ENCODE measurements at places on chromosomes 12 and 14. TPM values are rescaled to one million over a fixed set of nuclear protein-coding genes. Genes with fewer than 3 reads are reported as not detected.

EXOC3L4 gene
- not detected for total RNA-seq

KLHL33 gene
- 0.32 TPM for total RNA-seq

KRT71 gene
- total RNA-seq: not detected

PKP2 gene
- not detected for total RNA-seq

CHURC1 gene
- total RNA-seq: 44.5 TPM

GRIN2B gene
- not detected for total RNA-seq

KRT5 gene
- 9.4 TPM for total RNA-seq

WNT1 gene
- not detected for total RNA-seq

TC2N gene
- 0.97 TPM for total RNA-seq

GUCY2C gene
- total RNA-seq: not detected

APOF gene
- not detected for total RNA-seq

ANKS1B gene
- 3.5 TPM for total RNA-seq

C12orf50 gene
- total RNA-seq: not detected

LRRC74A gene
- not detected for total RNA-seq

NOVA1 gene
- total RNA-seq: 7.8 TPM

PPP4R4 gene
- 2.7 TPM for total RNA-seq

SIX6 gene
- 0.16 TPM for total RNA-seq

ALG10 gene
- 11.0 TPM for total RNA-seq

FGF23 gene
- not detected for total RNA-seq

MMP19 gene
- total RNA-seq: 16.1 TPM

KIF26A gene
- total RNA-seq: 1.5 TPM

AICDA gene
- not detected for total RNA-seq

STXBP6 gene
- 4.0 TPM for total RNA-seq

TAS2R8 gene
- total RNA-seq: not detected

WDR20 gene
- 21.9 TPM for total RNA-seq

FERMT2 gene
- 206 TPM for total RNA-seq

M6PR gene
- 87.3 TPM for total RNA-seq

HCAR2 gene
- not detected for total RNA-seq

BCL2L14 gene
- total RNA-seq: not detected

SERPINA3 gene
- total RNA-seq: 0.49 TPM

ZBTB42 gene
- total RNA-seq: 5.7 TPM

PLXNC1 gene
- 46.6 TPM for total RNA-seq

AMHR2 gene
- not detected for total RNA-seq

SLCO1A2 gene
- not detected for total RNA-seq

NTN4 gene
- 19.6 TPM for total RNA-seq

KERA gene
- not detected for total RNA-seq

HOXC4 gene
- 0.24 TPM for total RNA-seq

TAS2R20 gene
- total RNA-seq: 7.5 TPM
